CD4-positive, alpha-beta T cell (primary cell): ENCODE measurements at places on chromosomes 6 and 20.

DNA sequence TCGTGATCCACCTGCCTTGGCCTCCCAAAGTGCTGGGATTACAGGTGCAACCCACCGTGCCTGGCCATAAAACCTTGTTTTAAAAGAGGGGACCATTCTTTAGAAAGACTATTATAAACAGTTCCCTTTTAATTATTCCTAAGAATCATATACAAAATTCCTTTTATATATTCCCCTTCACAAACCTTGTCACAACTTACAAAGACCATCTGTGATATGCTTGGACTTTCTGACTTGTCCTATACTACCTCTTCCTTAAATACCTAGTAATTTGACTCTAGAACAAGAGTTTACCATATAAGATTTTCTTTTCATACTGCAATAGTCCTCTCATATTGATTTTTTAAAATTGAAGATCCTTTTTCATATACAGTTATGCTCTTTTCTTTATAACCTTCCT, 135.8 kb upstream of the PRSS16 start:
- no peaks in the 10 kb centered on the region for H3K4me1 ChIP-seq
- H3K27ac ChIP-seq, result no peak overlapping the region
- H3K27me3 ChIP-seq, result peaks cover 15% of the 10 kb centered on the region
- H3K36me3 ChIP-seq, result no peaks in the 10 kb centered on the region
- no peak overlapping the region for H3K4me3 ChIP-seq
- no peak for DNase-seq

GRCh38 chr20:58359441-58359840, 29.6 kb upstream of the VAPB start:
- H3K27ac ChIP-seq, result no peak overlapping the region
- H3K27me3 ChIP-seq, result no peaks in the 10 kb centered on the region
- peaks cover 71% of the 10 kb centered on the region for H3K36me3 ChIP-seq
- H3K4me3 ChIP-seq, result no peak overlapping the region
- no peak for DNase-seq
- no peaks in the 10 kb centered on the region for H3K4me1 ChIP-seq

- no peak overlapping the region for H3K4me3 ChIP-seq
- DNase-seq, result no peak
- H3K27ac ChIP-seq, result no peak overlapping the region
- H3K4me1 ChIP-seq, result peaks cover 29% of the 10 kb centered on the region
- H3K27me3 ChIP-seq, result no peaks in the 10 kb centered on the region
Measured at GRCh38 chr6:108589244-108589791, 28.6 kb downstream of the FOXO3 start.

DNA sequence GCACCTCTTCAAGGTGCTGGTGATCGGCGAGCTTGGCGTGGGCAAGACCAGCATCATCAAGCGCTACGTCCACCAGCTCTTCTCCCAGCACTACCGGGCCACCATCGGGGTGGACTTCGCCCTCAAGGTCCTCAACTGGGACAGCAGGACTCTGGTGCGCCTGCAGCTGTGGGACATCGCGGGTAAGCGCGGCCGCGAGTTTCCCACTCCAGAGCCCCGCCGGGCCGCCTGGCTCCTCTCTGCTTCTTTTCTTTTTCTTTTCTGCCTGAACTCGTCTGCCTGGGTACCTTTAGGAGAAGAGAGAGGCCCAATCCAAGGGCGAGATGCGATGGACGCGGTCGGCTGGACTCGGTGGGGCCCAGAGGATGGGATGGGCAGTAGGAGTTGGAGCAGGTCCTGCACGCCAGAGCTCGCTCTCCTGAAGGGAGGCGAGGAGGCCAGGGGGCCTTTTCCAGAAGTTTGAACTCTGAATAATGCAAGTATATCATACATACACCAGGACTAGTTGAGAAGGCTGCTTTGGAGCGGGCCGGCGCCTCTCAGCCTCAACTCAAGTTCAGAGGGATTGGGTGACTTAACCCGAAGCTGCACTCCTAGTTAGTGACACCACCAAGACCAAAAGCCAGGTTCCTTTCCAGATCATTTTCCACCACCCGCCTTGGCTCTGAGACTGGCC, 445 bp downstream of the RAB32 start:
- peaks cover 15% of the 10 kb centered on the region for H3K27me3 ChIP-seq
- H3K4me3 ChIP-seq, result peak overlapping the region; percentile 41
- peaks cover 6% of the 10 kb centered on the region for H3K4me1 ChIP-seq
- DNase-seq, result peak; percentile 13
- H3K27ac ChIP-seq, result no peak overlapping the region

- no peaks in the 10 kb centered on the region for H3K27me3 ChIP-seq
- H3K36me3 ChIP-seq, result no peaks in the 10 kb centered on the region
- no peak for DNase-seq
- no peaks in the 10 kb centered on the region for H3K4me1 ChIP-seq
- no peak overlapping the region for H3K4me3 ChIP-seq
Measured at GRCh38 chr20:8844179-8844578, 224.7 kb upstream of the PLCB4 start.

GRCh38 chr20:51043811-51044210, 20.9 kb upstream of the KCNG1 start:
- no peak for DNase-seq
- H3K4me1 ChIP-seq, result no peaks in the 10 kb centered on the region
- no peaks in the 10 kb centered on the region for H3K36me3 ChIP-seq
- no peak overlapping the region for H3K4me3 ChIP-seq

GRCh38 chr6:166910601-166911000, 45.7 kb downstream of the RNASET2 start:
- no peaks in the 10 kb centered on the region for H3K36me3 ChIP-seq
- DNase-seq, result no peak
- H3K4me1 ChIP-seq, result peaks cover 20% of the 10 kb centered on the region
- no peaks in the 10 kb centered on the region for H3K27me3 ChIP-seq
- H3K27ac ChIP-seq, result no peak overlapping the region

DNA sequence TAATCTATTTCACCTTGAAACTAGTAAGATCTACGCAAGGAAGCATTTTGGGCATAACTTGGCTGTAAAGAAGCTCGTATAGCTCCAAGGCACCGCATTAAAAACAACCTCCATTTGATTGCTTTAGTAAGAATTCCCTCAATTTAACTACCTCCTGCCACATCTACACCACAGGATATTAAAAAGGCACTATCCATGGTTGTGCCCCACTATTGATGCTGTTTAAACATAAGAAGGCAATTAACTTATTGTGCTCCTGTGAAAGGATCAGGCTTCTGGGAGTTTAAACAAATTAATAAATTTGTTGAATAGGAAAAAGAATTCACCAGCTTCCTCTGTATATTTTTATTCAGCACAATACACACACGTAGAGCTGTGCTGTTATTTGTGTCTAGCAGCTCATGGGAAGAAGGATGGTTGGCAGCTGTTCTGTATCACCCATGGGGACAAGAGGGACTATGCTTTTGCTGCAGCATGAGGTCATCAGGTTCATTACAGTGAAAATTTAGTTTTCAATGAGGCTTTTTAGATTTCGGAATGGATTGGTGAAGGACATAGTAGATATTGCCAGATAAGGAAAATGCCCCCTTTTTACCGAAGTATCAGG, 513.3 kb downstream of the HAO1 start:
- no peaks in the 10 kb centered on the region for H3K36me3 ChIP-seq
- no peak for DNase-seq
- H3K27ac ChIP-seq, result no peak overlapping the region
- H3K27me3 ChIP-seq, result no peaks in the 10 kb centered on the region
- no peak overlapping the region for H3K4me3 ChIP-seq
- H3K4me1 ChIP-seq, result no peaks in the 10 kb centered on the region

DNA sequence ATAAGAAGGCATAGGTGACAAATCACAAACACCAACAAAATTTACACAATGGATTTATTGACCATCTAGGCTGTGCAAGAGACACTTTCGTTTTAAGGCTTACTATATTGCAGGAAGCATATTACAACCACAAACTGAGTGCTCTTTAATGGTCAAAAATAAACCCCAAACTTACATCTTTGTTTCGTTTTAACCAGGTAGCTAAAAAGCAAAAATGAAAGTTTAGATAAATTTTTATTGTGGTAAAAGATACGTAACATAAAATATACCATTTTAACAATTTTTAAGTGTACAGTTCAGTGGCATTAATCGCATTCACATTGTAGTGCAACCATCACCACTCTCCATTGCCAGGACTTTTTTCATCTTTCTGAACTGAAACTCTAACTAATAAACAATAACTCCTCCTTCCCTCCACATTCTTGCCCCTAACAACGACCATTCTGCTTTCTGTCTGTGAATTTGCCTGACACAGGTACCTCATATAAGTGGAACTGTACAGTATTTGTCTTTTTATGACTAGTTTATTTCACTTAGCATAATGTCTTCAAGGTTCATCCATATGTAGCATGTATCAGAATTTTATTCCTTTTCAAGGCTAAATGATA, 32.3 kb upstream of the DUSP22 start:
- H3K27ac ChIP-seq, result peak overlapping the region; percentile 30
- H3K4me1 ChIP-seq, result peaks cover 13% of the 10 kb centered on the region
- peak overlapping the region; percentile 18 for H3K4me3 ChIP-seq

DNA sequence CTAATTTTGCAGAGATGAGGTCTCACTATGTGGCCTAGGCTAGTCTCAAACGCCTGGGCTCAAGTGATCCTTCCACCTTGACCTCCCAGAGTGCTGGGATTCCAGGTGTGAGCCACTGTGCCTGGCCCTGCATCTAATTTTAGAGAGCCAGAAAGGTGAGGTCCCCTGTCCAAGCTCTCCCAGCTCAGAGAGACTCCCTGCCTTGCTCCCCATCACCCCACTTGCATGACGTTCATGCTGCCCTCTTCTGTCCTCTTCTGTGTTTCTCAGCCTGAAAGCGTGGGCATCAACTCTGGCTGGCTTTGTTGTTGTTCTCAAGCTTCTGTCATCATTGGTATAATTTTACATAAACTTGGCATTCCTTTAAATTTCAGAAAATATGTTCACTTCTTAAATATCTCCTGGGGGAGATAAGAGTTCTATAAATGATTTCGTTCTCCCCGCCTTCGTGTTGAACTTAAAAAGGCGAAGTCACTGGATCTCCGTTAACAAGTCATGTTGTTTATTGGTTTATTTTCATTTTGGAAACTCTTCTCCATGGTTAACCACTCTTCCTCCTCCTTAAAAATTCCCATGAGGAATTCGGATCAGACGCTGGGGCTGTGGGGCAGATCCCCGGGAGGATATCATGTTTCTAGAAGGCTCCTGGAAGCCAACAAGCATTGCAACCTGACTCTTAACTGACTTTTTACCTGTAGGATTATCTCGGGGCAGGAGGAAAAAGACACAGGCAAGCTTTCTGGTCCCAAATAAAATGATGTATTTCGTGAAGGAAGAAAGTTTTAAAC, 13.2 kb upstream of the PARD6B start:
- DNase-seq, result no peak
- no peak overlapping the region for H3K4me3 ChIP-seq
- peaks cover 7% of the 10 kb centered on the region for H3K27me3 ChIP-seq
- no peaks in the 10 kb centered on the region for H3K36me3 ChIP-seq

- peaks cover 2% of the 10 kb centered on the region for H3K36me3 ChIP-seq
- DNase-seq, result no peak
- no peak overlapping the region for H3K27ac ChIP-seq
Measured at GRCh38 chr6:136341967-136342366, 52.3 kb upstream of the BCLAF1 start.

- H3K27me3 ChIP-seq, result no peaks in the 10 kb centered on the region
- no peak overlapping the region for H3K4me3 ChIP-seq
- H3K36me3 ChIP-seq, result no peaks in the 10 kb centered on the region
- H3K27ac ChIP-seq, result no peak overlapping the region
Measured at GRCh38 chr6:23964865-23965264, 161.2 kb upstream of the NRSN1 start.

GRCh38 chr6:137692806-137693205, 174.3 kb upstream of the TNFAIP3 start:
- no peak overlapping the region for H3K27ac ChIP-seq
- no peaks in the 10 kb centered on the region for H3K4me1 ChIP-seq
- no peaks in the 10 kb centered on the region for H3K36me3 ChIP-seq

- H3K27me3 ChIP-seq, result no peaks in the 10 kb centered on the region
- H3K27ac ChIP-seq, result no peak overlapping the region
- DNase-seq, result no peak
Measured at GRCh38 chr6:152680879-152681517, 16.7 kb upstream of the MYCT1 start.

DNA sequence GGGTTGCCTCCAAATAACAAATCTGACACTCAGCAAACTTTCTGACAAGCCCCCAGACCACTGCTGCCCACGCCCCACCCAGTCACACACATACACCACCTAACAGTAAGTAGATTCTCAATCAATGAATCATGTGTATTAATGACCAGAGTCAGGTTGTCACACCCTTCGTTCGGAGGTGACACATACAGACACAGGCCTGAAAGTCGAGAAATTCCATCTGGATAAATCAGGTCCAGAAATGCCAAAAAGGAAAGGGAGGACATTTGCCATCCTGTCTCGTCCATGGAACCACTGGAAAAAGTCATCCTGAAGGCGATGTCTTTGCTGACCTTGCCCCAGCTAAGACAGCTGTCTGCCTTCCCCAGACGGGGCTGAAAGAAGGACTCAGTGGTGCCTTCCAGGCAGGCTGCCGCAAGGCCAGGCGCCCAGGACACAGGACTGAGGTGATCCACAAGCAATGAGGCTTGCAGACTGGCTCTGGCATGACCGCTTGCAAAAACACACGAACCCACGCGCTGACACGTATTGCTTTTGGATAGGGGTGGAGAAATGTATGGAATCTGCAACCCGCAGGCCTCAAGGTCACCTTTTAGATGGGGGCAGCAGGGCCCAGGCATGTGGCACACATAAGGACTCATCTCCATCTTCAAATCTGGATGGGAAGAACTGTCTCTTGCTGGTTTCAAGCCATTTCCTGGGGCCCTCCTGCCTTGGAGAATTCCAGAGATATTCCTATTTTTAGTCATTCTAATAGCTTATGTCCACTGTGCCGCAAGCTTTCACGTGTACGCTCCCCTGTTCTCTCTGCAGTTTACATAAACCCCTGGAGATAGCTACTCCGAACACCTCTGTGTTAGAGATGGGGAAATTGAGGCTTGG, 9.0 kb downstream of the NFATC2 start:
- no peak overlapping the region for H3K4me3 ChIP-seq
- DNase-seq, result no peak
- H3K27me3 ChIP-seq, result no peaks in the 10 kb centered on the region
- peaks cover 94% of the 10 kb centered on the region for H3K4me1 ChIP-seq
- peaks cover 20% of the 10 kb centered on the region for H3K36me3 ChIP-seq

DNA sequence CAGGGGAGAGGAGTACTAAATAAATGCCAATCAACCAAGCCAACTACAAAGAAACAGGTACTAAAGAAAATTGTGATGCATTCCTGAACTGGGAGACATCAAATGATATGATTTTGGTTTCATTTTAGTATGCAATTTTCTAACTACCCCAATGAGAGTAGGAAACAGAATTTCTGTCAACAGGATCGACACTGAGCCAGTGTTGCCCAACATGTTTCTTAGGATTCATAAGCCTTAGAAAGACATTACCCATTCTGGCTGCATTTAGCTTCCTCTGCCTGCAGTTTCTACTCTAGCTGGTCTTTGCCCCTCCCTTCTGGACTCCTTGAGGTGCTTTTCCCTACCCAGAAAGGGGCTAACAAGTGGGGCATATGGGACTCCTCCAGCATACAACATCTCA, 49.8 kb downstream of the KCTD20 start:
- DNase-seq, result no peak
- peak overlapping the region; percentile 10 for H3K27ac ChIP-seq
- H3K27me3 ChIP-seq, result no peaks in the 10 kb centered on the region

- H3K4me1 ChIP-seq, result peaks cover 7% of the 10 kb centered on the region
- H3K27me3 ChIP-seq, result peaks cover 16% of the 10 kb centered on the region
- no peaks in the 10 kb centered on the region for H3K36me3 ChIP-seq
- no peak overlapping the region for H3K4me3 ChIP-seq
Measured at GRCh38 chr20:10679269-10679668, 5.5 kb upstream of the JAG1 start.
